ENCODE measurements at places on chromosomes 4 and X.

DNA sequence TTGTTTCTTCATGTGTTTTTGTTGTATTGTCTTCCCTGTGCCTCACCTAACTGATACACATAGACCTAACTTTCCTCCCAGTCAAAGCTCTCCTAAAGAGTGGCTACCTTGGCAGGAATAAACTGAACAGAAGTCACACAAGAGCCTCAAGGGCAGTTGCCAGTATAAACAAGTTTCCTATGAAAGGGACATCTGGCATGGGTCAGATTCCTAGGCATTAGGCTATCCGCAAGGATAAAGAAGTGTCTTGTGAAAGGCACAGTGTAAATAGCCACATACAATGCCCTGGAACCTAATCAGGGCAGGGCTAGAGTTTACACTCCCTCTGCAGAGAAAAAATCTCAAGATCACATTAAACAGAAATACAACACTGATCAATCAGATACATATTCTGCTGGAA lies 220.8 kb downstream of the SPANXN3 start:
- DNase-seq = no peak

DNA sequence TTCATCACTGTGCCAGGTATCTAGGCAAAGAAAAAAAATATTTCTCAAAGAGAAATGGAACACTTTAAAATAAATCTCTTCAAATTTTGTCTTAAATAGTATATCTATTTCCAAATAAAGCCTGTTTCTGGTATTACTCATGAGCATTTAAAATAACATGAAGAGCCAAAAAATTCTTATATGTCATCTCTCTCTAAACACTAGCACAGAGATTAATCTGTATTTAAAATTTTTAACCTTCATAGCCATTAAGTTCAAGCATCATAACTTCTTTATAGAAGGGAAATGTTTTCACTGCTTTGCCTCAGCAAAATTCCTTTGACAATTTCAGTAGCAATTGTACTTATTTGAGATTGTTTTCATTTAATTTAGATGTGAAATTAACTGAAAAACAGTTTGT lies 5.1 kb upstream of the CORIN start:
- DNase-seq = no peak

- DNase-seq = no peak
Observed at GRCh38 chr4:25958110-25958509, 44.1 kb downstream of the SMIM20 start.

DNA sequence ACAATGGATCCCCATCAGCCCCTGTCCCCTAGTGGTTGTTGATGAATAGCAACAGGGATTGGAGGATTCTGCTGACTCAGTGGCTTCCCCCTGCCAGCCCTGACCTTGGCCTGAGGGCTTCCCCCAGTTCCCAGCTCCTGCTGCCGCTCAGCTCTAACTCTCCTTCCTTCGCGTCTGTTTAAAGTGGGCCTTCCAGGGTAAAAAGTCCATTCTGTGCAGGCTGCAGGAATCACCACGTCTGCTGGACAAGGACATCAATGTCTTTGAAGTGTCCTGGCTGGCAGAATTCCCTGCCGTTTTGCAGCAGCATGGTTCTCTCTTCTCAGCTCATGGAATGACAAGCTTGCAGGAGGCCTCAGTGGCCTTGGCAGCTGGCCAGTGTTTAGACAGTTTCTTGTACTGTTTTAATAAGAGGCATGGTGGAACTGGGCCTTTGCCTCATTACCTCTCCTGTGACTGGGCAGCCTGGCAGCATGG lies 152.5 kb upstream of the STX18 start:
- no peak for DNase-seq

DNA sequence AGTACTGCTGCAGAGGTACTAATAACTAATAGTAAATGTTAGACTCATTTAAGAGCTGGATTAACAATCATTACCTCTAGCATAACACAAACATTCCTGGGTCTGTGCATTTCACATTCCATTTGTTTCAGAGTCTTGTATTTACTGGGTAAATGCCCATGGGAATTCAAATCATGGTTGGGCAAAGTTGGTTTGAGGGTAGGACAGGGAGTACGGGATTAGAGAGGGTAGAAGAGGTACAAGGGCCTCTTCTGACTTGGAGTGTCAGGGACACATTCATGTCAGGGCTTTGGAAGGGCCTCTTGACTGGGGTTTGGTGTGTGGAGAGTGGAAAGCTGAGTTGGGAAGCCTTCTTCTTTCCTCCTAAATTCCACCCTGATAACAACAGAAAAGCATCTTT lies 65.9 kb downstream of the WWC2 start:
- no peak for DNase-seq

DNA sequence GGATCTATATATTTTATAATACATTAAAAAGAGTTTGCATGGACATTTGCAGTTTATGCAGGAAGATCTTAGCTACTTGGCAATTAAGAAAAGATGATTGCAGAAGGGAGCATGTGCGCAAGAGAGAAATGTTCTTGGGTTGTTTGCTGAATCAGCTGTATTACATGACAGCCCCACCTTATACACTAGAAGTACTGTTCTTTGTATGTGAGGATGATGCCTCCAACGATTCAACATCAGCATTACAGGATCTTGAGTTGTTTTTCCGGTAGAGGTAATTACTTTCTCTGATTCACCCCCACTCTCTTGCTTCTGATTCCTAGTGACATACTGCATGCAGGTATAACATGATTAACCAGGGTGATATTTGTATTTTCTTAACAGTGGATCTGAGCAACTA lies 140.8 kb downstream of the PCDH7 start:
- no peak for DNase-seq

DNA sequence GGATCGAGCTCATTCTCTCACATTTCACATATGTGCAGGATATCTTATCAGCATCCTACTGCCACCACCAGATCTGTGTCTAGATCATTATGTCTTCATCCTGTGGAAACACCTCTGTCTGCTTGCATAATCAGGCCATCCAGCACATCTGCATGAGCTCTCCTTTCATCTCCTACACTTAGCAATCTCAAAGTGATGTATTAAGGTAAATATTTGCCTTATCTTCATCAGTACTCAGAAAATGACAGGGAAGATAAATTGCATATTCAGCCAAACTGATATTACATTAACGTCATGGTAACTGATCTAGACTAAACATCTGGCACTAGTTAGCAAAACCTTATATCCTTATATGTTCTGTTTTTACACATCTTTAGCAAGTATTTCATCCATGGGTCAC lies 207.3 kb upstream of the PABPC4L start:
- no peak for DNase-seq

DNA sequence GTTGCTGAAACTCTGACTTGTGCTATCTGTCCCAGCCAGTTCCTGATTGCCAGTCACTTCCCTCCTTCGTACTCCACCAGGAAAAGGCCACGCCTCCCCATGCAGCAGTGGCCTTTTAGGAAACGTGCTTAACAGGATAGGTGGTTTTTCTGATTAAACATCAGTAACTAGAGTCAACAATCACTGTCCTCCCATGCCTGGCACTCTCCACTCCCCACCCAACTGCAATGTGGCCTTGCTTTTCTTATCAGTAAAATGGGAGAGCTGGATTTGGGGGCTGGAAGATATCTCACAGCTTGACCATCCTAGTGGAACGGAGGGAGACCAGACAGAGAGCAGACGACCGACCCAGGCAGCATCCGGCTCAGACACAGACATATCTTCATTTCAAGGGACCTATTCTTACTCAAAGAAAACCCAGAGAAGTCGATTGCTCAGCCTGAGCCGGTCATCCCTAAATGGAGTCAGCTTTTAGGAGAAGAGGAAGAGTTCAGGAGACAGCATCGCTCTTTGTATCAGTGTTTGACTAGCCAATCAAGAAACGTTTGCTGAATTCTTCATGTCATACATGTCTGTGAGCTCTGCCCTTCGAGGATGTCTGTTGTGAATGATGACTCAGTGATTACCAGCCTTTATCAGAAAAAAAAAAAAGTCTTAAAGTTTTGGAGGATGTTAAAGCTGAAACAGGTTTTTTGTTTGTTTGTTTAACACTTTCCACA lies 12.7 kb upstream of the UBA6 start:
- DNase-seq = no peak

DNA sequence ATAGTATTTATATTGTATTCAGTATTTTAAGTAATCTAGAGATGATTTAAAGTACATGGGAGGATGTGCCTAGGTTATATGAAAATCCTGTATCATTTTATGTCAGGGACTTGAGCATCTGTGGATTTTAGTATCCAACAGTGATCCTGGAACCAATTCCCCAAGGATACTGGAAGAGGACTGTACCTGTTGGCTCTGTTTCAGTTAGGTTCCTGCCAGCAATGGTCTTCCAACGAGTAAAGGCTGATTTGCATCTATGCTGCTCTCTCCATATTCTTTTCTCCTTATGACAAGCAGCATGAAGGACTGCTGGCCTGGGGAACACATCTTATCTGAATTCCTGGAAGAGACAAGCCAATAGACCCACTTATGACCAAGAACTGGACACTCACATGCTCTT lies 34.9 kb downstream of the ASB9 start:
- no peak for DNase-seq
